Sciatic nerve (tissue), 2 donors: ENCODE measurements at places on chromosomes 16 and 17. TPM values are rescaled to one million over a fixed set of nuclear protein-coding genes. Genes with fewer than 3 reads are reported as not detected.

DNA sequence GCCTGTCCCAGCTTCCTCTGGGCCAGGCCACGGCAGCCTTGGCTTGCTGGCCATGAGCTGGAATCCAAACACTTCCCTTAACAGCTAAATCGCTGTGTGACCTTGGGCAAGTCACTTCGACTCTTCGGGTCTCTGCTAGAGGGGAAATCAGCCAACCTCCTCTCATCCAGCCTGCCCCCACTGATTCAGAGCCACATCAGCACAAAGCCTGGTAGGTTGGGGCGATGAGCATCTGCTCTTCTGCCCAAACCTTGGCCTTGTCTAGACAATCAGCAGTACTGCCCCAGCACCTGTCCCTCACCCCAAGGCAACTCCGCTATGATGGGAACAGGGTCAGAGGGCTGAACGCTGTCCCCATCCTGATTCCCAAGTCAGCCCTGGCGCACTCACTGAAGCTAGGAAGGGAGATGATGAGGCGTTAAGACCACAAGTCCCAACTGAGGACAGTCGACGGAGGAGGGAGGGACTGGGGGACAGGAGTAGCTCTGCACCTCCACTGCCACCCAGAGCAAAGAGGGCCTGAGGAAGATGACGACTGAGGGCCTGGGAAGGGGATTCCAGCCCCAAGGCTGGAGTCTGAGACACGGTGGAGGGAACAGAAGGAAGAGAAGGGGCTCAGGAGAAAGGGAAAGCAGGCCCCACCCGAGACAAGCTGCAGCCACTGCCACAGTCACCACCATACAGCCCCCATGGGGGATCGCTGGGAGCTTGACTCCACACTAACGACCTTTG is 1.3 kb downstream of the CLUH start:
- DNase-seq, result peak; percentile 59

DNA sequence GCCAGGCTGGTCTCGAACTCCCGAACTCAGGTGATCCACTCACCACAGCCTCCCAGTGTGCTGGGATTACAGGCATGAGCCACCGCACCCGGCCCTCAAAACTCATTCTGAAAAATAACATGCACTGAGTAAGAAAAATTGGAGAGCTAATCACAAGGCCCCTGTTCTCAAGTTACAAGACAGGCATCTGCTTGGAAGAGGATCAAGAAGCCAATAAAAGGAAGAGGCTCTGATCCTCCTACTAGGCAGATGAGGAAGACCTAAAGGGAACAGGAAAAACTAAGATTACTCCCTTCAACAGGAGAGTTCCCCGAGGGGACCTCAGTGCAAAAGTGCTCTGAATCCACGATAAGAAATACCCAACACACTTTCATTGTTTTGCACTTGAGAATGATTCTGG is 18.4 kb downstream of the BLMH start:
- DNase-seq, result no peak

- DNase-seq, result no peak
Observed at GRCh38 chr16:48734220-48734619, 124.2 kb upstream of the N4BP1 start.

DNA sequence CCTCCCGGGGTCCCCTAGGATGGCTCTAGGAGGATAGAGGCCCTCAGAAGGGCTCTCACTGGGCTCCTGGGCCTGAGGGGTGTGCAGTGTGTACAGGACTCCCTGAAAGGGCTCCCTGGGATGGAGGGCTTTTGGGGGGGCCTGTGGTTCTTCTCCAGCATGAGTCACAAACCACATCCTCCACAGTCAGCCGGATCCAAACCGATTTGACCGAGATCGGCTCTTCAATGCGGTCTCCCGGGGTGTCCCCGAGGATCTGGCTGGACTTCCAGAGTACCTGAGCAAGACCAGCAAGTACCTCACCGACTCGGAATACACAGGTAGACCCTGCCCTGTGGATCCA is 4.5 kb downstream of the TRPV2 start:
- no peak for DNase-seq

DNA sequence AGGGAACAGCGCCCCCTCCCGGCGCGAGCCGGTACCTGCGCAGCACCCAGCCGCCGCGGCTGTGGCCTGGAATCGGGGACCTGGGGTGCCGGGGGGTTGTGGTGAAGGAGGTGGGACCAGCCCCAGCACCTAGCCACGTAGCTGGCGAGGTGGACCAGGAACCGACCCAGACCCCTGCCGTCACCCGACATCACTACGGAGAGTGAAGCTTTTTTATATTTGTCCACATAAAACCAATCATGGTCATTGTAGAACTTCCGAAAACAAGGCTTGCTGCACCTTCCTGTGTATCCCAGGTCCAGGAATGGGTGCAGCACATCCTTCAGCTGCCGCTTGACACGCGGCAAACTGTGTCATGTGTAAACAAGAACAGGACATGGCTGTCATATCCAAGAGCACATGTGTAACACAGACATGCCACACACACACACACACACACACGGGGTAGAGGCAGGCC is 1.3 kb downstream of the HBQ1 start:
- DNase-seq, result peak; percentile 82

- no peak for DNase-seq
Observed at GRCh38 chr17:20256144-20256543, 211.2 kb downstream of the LGALS9B start.

DNA sequence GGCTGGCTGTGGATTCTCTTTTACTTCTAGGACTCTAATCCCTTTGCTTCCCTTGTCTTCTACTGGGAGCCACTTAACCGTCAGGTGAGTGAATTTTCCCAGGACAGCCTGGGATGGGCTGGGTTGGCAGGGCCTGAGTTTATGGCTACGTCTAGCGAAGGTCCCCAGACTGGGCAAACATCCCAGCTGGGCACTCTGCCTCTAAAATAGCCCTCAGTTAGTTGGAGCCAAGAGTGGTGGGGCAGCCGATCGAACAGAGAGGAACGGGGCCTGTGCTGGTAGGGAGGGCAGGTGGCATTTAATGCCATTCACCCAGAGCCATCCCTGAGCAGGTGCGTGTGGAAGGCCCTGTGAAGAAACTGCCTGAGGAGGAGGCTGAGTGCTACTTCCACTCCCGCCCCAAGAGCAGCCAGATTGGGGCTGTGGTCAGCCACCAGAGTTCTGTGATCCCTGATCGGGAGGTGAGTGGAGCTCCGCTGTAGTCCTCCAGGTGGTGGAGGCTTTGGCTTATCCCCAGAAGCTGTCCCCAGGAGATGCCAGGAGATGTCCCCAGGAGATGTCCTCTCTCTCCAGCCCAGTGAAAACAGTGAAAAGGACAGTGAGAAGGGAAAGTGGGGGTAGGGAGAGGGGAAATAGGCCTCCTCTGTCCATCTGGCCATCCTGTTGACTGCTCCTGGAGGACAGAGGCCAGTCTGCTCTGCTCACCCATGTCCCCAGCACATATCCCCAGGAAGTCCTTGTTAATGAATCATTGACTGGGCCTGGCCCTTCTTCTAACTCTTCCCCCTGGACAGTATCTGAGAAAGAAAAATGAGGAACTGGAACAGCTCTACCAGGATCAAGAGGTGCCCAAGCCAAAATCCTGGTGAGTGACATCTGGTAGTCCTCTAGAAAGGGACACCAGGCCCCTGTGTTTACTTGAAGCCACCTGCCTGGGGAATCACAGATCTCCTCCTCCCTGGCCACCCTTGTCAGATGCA is 4.4 kb downstream of the PNPO start:
- no peak for DNase-seq

GRCh38 chr17:2421315-2422147 is 20.7 kb upstream of the MNT start:
- DNase-seq, result no peak

DNA sequence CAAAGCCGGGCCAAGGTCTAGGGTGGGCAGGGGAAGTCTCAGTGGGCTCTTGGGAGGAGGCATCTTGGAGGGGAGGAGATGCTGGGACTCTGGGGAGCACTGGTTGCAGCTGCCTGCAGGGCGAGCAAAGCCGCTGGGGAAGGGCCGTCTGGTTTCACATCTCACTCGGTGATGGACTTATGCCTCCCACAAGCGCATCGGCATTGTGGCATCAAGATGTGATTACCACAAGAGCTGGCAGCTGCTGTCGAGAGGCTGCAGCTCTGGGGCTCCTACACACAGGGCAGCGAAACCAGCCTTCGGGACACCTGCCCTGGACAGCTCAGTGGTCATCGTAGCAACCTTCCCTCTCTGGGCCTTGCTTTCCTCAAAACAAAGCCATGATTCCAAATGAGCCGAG is 3.1 kb upstream of the KCNJ12 start:
- DNase-seq, result no peak

DNA sequence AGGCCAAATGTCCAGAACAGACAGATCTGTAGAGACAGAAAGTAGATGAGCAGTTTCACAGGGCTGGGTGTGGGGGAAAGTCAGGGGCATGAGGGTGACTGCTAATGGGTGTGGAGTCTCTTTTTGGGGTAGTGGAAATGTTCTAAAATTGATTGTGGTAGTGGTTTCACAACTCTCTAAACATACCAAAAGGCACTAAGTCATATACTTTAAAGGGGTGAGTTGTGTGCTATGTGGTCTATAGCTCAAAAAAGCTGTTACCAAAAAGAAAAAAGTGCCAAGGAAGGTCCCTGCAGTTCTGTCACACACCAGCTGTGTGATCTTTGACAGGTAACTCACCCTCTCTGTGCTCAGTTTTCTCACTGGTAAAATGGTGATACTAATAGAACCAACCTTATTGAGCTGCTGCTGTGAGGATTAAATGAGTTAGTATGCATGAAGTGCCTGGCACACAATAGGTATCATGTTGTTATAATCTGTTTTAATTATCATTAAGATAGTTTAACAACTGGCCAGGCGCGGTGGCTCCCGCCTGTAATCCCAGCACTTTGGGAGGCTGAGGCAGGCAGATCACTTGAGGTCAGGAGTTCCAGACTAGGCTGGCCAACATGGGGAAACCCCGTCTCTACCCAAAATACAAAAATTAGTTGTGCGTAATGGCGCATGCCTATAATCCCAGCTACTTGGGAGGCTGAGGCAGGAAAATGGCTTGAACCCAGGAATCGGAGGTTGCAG is 10.3 kb downstream of the ITGAX start:
- no peak for DNase-seq

- no peak for DNase-seq
Observed at GRCh38 chr17:41403404-41404023, 6.1 kb upstream of the KRT31 start.

GRCh38 chr16:27222249-27223225 is 19.2 kb downstream of the KDM8 start:
- no peak for DNase-seq

DNA sequence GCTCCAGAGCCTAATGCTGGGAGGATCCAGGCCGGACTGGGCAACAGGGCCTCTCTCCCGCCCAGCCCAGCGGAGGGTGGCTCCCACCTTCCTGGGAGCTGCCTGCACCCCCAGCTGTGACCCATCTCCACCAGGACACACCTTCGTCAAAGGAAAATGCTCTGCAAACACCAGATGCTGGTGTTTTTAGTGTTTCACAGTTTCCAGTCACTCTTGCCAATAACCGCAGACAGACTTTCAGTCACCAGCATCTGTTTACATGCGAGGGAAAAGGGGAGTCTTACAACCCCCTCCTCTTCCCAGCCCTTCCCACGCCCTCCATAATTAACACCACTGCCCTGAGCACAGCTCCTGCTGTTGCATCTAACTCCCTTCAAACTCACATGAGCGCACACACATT is 25.3 kb downstream of the KLHDC4 start:
- DNase-seq, result no peak

DNA sequence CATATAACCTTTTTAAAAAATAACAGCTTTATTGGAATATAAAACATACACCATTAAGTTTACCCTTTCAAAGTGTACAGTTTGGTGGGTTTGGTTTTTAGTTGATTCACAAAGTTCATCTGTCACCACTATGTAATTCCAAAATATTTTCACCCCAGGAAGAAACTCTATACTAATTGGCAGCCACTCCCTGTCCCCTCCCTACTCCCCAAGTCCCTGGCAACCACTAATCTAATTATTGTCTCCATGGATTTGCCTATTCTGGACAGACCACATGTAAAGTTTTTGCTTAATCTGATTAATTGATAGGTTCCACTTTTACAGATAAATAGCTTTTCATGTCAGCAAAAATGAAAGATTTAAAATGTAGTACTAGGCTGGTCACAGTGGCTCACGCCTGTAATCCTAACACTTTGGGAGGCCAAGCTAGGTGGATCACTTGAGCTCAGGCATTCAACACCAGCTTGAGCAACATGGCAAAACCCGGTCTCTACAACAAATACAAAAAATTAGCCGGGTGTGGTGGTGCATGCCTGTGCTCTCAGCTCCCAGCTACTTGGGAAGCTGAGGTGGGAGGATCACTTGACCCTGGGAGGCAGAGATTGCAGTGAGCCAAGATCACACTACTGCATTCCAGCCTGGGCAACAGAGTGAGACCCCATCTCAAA is 25.0 kb upstream of the MAPK3 start:
- DNase-seq, result no peak

DNA sequence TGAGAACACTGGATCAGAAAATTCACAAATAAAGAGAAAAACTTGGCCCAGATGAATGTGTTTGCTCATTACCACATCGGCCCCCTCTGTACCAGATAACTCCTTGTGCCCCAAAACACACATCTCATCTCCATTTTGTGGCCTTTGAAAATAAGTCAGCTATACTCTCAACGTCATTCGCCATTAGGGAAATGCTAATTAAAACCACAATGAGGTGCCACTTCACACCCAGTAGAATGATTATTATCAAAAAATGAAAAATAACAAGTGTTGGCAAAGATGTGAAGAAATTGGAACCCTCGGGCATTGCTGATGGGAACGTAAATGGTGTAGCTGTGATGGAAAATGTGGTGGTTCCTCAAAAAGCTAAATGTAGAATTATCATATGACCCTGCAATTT is 34.6 kb upstream of the AKTIP start:
- no peak for DNase-seq

CCL8 gene
- total RNA-seq, result 10.3 TPM

DNAH17 gene
- total RNA-seq, result 0.40 TPM

TP53TG3C gene
- not detected for total RNA-seq

NPIPB2 gene
- 11.9 TPM for total RNA-seq

SPATA32 gene
- total RNA-seq, result not detected
